Spinal cord (tissue), 10 donors: ENCODE measurements at places on chromosomes 5 and 9.

- peaks cover 2% of the 10 kb centered on the region for H3K27me3 ChIP-seq
- no peak for DNase-seq
- H3K4me1 ChIP-seq = peaks cover 1% of the 10 kb centered on the region
- no peak overlapping the region for H3K4me3 ChIP-seq
- H3K36me3 ChIP-seq = no peaks in the 10 kb centered on the region
- no peak overlapping the region for H3K27ac ChIP-seq
Measured at GRCh38 chr5:169768416-169768815, 131.3 kb downstream of the DOCK2 start.

GRCh38 chr5:136710834-136711233 is 345.5 kb upstream of the TRPC7 start:
- no peaks in the 10 kb centered on the region for H3K27me3 ChIP-seq
- H3K4me3 ChIP-seq = no peak overlapping the region
- H3K27ac ChIP-seq = no peak overlapping the region
- no peaks in the 10 kb centered on the region for H3K36me3 ChIP-seq
- H3K4me1 ChIP-seq = peaks cover 3% of the 10 kb centered on the region
- DNase-seq = no peak

GRCh38 chr5:174198541-174198940 is 153.0 kb downstream of the NSG2 start:
- H3K4me1 ChIP-seq = peaks cover 10% of the 10 kb centered on the region
- H3K36me3 ChIP-seq = no peaks in the 10 kb centered on the region
- H3K4me3 ChIP-seq = no peak overlapping the region
- no peak for DNase-seq
- H3K27ac ChIP-seq = no peak overlapping the region

DNA sequence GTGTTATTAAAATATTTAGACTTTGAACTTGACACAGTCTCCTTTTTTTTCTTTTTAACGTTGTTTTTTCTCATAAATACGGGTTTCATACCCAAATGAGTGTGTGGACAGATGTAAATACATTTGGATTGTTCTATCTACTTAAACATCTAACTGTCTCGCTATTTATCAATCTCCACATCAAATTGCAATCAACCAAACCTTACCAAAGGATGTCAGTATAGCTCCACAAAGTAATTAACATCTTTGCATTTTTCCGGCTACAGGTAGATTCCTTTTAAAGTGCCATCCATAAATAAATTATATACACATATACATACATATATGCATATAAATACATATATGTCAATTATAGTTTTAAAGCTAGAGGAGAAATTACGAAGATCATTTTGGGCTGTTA is 705 bp upstream of the CDH10 start:
- no peak for DNase-seq
- H3K27ac ChIP-seq = no peak overlapping the region
- no peaks in the 10 kb centered on the region for H3K27me3 ChIP-seq
- peak overlapping the region; percentile 54 for H3K4me3 ChIP-seq
- H3K4me1 ChIP-seq = no peaks in the 10 kb centered on the region

- no peak overlapping the region for H3K4me3 ChIP-seq
- peak; percentile 50 for DNase-seq
- H3K4me1 ChIP-seq = peaks cover 7% of the 10 kb centered on the region
- no peak overlapping the region for H3K27ac ChIP-seq
- no peaks in the 10 kb centered on the region for H3K36me3 ChIP-seq
- H3K27me3 ChIP-seq = no peaks in the 10 kb centered on the region
Measured at GRCh38 chr5:176171171-176171760, 67.0 kb upstream of the SIMC1 start.

DNA sequence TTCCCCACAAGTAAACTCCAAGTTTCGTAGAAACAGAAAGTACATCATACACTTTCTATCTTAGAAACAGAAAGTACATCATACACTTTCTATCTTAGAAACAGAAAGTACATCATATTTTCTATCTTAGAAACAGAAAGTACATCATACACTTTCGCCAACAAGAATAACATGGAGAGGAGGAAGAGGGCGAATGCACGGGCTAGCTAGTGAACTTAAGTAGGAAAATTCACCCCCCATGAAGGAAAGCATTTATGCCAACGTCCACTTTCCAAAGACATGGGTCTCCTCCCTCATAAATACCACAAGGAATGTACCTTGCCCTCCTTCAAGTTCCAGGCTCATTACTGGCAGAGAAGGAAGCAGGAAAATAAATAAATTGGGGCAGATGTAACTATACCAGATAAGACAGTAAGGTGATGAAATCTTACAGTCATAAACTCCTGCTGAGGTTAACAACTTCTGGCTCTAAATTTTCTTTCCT is 64.7 kb downstream of the FRMD3 start:
- H3K4me1 ChIP-seq = peaks cover 3% of the 10 kb centered on the region
- DNase-seq = no peak
- H3K4me3 ChIP-seq = no peak overlapping the region
- no peaks in the 10 kb centered on the region for H3K36me3 ChIP-seq
- H3K27ac ChIP-seq = no peak overlapping the region

DNA sequence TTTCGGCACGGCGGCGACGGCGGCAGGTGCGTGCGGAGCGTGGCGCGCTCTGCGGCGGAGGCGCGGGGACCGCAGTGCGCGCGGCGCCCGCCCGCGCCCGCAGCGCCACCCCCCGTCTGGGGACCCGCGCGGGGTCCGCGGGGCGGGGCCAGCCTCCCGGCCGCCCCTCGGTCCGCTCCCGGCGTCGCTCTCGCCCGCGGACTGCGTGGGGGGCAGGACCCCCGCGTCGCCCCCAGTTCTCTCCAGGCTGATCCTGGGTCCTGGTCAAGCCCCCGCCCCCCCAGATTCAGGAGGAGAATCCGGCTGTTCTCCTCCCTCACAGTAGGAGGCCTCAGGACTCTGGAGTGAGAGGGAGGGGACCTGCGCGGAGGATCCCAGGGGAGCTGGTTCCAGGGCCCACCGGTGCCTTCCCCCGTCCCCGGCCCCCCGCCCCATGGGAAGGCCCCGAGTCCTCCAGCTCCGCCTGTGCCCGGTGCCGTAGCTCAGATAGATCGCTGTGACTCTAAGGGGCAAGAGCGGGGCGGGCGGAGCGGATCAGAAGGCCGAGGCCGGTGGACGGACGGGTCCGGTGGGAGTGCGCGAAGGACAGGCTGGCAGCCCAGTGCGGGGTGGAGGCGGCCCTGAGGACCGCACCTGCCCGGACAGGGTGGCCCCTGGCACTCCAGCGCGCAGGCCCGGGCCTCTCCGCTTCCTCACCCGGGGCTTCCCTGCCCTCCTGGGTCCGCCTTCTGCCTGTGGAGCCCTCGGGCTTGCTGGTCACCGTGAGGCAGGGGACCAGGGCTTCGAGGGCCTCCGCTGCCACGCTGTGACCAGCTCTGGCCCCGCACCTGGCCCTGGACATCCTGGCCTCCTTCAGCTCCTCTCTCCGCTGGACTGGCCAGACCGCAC is at the start of gene RNF208:
RNF208 (minus strand) TSS at position 51 of the 888 bp plus-strand sequence. CDS start 1,028 bp downstream, outside the sequence.
- H3K27ac ChIP-seq = peak within 1 kb of the TSS; percentile 75

GRCh38 chr5:61438298-61438970 is 106.4 kb downstream of the ZSWIM6 start:
- H3K4me1 ChIP-seq = peaks cover 3% of the 10 kb centered on the region
- H3K36me3 ChIP-seq = no peaks in the 10 kb centered on the region
- no peak overlapping the region for H3K4me3 ChIP-seq
- no peak overlapping the region for H3K27ac ChIP-seq

DNA sequence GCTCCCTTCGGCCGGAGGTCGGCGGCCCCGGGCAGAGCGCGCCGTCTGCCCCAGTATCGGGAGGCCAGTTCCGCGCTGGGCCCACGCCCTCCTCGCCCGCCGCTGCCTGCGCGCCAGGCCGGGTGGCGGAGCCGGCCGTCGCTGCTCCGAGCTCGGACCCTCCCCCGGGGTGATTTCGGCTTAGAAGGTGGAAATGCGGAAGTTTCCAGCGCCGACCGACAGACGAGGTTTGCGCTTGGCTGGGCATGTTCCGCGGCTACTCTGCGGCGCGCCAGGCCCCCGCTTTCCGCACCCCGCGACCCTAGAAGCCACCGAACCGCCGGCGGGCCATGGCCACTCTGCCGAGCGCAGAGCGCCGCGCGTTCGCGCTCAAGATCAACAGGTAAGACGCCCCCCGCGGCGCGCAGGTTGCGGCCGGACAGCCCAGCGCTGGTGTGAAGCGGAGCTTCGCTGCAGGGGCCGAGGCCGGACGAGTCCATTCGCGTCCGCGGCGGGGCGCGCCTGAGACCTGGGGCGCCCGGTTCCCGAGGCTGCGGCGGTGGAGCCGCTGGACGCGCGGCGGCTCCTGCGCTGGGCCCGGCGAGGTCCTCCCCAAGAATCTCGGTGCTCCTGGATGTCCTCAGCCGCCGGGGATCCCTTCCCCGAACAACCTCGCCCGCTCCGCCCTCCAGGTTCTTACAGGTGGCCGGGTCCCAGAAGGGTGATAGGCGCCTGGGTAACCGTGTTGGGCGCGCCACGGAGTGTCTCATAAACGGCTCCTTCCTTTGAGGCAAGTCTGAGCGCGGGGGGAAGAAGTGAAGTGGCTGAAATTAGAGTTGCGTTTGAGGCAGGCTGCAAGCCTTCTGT is at the start of gene DOCK8:
DOCK8 (plus strand) TSS at position 218 of the 846 bp plus-strand sequence; CDS start at position 330, 112 bp downstream.
- H3K27me3 ChIP-seq = peaks cover 30% of the 10 kb centered on the region
- no peaks in the 10 kb centered on the region for H3K36me3 ChIP-seq
- no peak for DNase-seq
- H3K27ac ChIP-seq = no peak within 1 kb of the TSS
- peak within 1 kb of the TSS; percentile 29 for H3K4me3 ChIP-seq

GRCh38 chr5:67512758-67513157 is 316.2 kb upstream of the CD180 start:
- no peaks in the 10 kb centered on the region for H3K4me1 ChIP-seq
- no peak overlapping the region for H3K4me3 ChIP-seq
- H3K27ac ChIP-seq = no peak overlapping the region
- no peak for DNase-seq
- no peaks in the 10 kb centered on the region for H3K36me3 ChIP-seq
- no peaks in the 10 kb centered on the region for H3K27me3 ChIP-seq

GRCh38 chr9:36765077-36765390 is 192.3 kb downstream of the MELK start:
- no peaks in the 10 kb centered on the region for H3K36me3 ChIP-seq
- H3K27ac ChIP-seq = no peak overlapping the region
- peaks cover 24% of the 10 kb centered on the region for H3K4me1 ChIP-seq
- no peaks in the 10 kb centered on the region for H3K27me3 ChIP-seq
- no peak overlapping the region for H3K4me3 ChIP-seq
- DNase-seq = no peak

DNA sequence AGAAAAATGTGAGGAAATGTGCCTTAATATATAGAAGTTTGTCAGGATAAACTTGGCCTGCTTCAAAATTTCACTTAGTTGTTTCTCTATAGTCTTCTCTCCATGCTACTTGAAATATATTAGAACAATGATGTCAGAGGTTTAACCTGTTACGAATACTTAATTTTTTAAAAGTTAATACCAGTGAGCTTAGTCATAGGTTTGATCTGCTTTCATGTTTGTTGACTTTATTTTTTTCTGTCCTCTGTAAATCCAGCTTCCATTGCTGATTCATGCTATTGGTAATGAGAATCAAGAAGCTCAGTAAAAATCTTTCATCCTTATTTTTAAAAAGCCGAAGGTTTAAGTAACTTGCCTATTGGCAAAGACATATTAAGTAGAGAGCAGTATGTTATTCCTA is 27.9 kb downstream of the BDP1 start:
- DNase-seq = no peak
- no peaks in the 10 kb centered on the region for H3K4me1 ChIP-seq
- no peak overlapping the region for H3K4me3 ChIP-seq
- peaks cover 32% of the 10 kb centered on the region for H3K36me3 ChIP-seq
- H3K27ac ChIP-seq = no peak overlapping the region

GRCh38 chr5:98259595-98259994 is 513.9 kb upstream of the RGMB start:
- H3K27me3 ChIP-seq = no peaks in the 10 kb centered on the region
- H3K36me3 ChIP-seq = no peaks in the 10 kb centered on the region
- no peak for DNase-seq
